ENCODE measurements at places on chromosomes 4 and X.

GRCh38 chrX:68828740-68829581 lies at the start of gene EFNB1:
Gene EFNB1, plus strand, starts transcription at chrX:68829021. Its CDS starts 756 bp downstream, at chrX:68829777.
- DNase-seq: peak; percentile 92

- DNase-seq: no peak
Measured at GRCh38 chrX:23898412-23898959, 9.3 kb downstream of the APOO start.

- no peak for DNase-seq
Measured at GRCh38 chr4:47534772-47535171, 49.7 kb downstream of the ATP10D start.

GRCh38 chrX:97547877-97548578 lies 664.3 kb downstream of the RPA4 start:
- no peak for DNase-seq

GRCh38 chr4:40193016-40193571 lies 3.7 kb upstream of the RHOH start:
- no peak for DNase-seq

GRCh38 chr4:19971829-19972228 lies 279.9 kb upstream of the SLIT2 start:
- DNase-seq: no peak

DNA sequence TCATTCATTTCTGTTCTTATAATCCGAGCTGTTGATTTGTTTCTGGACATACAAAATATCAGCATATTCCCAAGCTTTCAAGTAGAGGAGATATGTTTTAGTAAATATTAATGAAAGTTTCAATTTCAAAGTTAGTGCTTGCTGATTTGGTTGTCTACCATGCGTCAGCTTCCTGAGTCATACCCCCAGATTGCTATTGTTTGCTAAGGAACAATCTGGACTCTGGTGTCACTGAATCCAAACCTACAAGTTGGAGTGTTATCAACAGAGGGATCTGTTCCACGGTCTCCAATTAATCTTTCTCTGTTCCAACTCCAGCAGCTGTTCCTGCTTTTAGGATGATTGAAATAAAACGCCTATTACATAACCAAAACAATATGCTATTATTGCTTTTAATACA lies 96.1 kb upstream of the FAM9A start:
- DNase-seq: no peak

GRCh38 chr4:120317713-120318112 lies 251.1 kb upstream of the MAD2L1 start:
- no peak for DNase-seq

DNA sequence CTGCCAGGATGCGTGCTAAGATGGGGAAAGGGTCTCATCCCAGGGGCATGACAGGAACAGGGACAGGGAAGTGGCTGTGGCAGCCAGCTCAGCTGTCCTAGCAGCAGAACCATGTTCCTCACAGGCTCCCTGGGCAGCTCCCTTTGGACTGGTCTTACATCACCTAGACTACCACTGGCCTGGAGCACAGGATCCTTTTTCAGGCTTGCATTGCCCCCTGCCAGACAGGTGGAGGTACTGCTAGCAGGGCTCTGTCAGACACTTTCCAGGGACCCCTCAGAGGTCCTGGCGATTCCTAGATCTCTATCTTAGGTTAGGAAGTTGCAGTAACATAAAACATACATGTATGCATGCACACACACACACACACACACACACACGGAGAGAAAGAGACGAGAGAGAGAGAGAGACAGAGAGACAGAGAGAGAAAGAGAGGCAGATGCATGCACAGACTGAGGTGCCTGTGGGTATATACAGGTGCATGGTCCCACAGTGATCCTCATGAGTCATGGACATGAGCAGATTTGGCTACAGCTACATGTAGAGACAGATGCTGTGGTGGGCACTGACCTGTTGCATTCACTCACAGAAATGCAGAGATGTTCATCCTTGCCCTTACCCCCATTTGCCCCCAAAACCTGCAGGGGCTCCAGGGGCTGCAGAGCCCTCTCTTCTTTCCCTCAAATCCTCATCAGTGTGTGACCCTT lies 63.6 kb downstream of the STARD8 start:
- no peak for DNase-seq

GRCh38 chr4:77662396-77662795 lies 56.8 kb downstream of the CXCL13 start:
- no peak for DNase-seq

GRCh38 chr4:176291748-176292147 lies 22.7 kb upstream of the ASB5 start:
- DNase-seq: no peak

DNA sequence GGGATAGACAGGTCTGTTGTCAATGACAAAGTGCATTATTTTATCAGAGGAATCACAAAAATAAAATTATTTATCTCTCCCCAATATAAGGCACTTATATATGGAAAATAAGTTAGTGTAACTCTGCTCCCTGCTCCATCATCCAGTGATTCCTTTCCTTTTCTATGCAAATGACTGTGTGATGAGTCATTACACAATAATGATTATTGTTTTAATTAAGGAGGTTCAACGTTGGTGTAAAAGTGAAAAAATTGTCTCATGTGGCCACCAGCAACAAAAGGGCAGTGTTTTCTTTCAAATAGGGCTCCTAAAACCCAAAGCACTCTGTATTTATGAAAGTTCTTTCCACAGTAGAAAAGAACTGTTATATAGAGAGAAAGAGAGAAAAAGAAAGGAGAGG lies 16.7 kb downstream of the SLC7A11 start:
- DNase-seq: no peak

GRCh38 chrX:153526042-153526441 lies 8.6 kb downstream of the ATP2B3 start:
- DNase-seq: no peak

- no peak for DNase-seq
Measured at GRCh38 chr4:36835246-36835645, 409.3 kb upstream of the NWD2 start.

GRCh38 chrX:21509912-21510311 lies 135.7 kb downstream of the CNKSR2 start:
- no peak for DNase-seq

DNA sequence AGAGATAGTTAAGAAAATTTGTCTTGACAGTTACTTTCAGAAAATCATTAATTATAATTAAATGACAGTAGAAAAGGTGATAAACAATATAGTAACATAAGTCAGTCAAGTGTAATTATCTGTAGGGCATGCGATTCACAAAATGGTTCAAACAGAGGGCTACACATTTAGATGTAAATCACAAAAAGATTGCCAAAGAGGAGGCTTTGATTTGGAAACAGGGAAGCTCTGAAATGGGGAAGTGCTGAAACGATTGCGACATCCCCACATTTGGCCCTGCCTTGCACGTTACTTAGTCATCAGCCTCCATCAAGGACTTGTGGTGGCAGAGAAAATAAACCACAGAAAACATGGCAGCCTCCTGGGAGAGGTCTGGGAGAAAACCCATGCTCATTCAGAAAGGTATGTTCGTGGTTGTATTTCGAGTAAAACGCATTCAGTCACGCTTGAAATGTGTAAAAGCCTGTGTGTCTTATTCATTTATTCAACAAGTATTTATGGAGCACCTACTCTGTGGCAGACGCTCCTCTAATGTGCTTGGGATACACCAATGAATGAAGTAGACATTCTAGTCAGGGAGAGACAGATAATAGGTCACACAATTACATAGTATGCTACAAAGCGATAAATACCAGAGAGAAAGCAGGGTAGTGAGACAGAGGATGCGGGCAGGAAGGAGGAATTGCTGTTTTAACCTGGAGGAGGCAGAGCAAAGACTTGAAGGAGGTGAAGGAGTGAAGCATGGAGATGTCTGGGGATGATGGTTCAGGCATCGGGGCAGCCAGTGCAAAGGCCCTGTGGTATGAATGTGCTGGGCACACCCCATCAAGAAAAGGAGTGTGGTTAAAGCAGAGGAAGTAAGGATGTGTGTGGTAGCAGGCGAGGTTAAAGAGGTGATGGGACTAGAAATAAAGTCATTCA lies 7.8 kb downstream of the RBM47 start:
- peak; percentile 2 for DNase-seq

GRCh38 chr4:1008840-1009541 lies 2.4 kb upstream of the FGFRL1 start:
- DNase-seq: no peak

GRCh38 chrX:68829582-68830418 lies 979 bp downstream of the EFNB1 start:
- peak; percentile 10 for DNase-seq

DNA sequence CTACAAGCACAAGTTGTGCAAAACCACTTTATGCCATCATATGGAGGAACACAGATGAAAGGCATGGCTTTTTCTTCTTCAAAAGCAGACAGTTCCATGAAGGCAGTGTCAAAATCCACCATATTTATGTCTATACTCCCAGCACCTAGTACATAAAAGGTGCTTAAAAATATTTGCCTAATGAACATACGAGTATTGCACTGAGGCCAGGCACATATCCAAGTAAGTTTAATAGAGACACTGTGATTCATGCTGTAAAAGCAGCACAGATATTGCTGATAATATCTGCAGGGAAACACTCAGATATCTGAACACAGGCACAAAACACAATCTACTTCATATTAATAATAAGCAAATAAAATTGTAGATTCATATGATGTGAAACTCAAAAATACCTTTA lies 48.1 kb upstream of the CXCL8 start:
- DNase-seq: no peak

DNA sequence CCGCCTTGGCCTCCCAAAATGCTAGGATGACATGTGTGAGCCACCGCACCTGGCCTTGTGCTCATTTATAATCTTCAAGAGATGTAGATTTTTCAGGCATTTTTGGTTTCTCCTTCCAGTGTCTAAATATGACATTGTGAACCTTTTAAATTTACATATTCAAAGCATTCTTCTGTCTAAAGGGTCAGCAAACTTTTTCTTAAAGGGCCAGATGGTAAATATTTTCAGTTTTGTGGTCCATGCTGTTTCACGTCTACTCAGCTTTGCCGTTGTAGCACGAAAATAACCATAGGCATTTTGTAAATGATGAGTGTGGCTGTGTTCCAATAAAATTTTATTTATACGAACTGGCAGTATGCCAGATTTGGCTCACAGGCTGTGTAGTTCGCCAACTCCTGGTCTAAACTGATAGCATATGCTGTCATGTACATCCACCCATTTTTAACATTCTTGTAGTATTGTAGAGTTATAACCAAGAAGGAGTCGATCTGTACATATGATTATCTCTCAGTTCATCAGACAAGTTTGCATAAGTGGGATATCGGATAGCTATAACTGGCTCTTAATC lies 12.7 kb upstream of the GCNA start:
- no peak for DNase-seq

GRCh38 chr4:134687646-134688628 lies 486.3 kb upstream of the PABPC4L start:
- no peak for DNase-seq
